ENCODE measurements at places on chromosomes 1 and 21.

GRCh38 chr1:43271186-43272118 is 1.7 kb downstream of the TMEM125 start:
- no peak for DNase-seq

DNA sequence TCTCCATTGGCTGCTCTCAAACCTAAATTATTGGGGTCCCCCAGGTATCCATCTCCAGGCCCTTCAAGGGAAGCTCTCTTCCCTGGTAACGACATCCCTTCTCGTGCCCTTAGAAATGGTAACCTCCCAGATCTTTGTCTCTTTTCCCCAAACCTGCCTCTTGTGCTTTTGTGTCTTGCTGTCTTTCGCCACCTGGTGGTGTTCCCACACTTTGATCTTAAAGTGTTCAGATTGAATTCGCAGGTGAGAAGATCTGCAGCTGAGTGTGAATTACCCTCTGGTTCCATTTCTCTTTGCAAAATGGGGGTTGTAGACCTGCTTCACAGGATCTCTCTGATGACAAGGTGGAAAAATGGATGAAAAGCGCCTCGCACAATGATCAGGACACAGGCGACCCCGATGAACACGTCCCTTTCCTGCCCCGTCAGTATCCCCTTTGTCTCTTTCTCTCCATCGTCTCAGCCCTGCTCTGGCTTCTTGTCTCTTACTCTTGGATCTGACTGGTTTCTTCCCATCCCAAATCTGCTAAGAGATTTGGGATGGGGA is 53.1 kb downstream of the DOP1B start:
- DNase-seq, result peak; percentile 20

GRCh38 chr1:208135354-208135753 is 108.8 kb downstream of the PLXNA2 start:
- no peak for DNase-seq

DNA sequence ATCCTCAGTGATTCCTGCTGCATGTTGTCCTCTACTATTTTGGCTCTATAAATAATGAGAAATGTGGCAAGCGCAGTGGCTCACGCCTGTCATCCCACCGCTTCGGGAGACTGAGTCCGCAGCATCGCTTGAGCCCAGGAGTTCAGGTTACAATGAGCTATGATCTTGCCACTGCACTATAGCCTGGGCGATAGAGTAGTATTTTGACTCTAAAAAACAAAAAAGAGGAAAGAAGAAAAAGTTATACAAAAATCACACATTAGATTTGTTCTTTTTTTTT is 756 bp upstream of the SLC25A44 start:
- no peak for DNase-seq
